Stimulated activated CD8-positive, alpha-beta memory T cell treated with anti-CD3 and anti-CD28 coated beads, Interleukin-4, amount 100 ng/mL, for 1 hour (primary cell): ENCODE measurements at places on chromosomes 5 and 9.

- no peak for DNase-seq
Measured at GRCh38 chr5:78509884-78510769, 138.4 kb downstream of the LHFPL2 start.

GRCh38 chr9:72534931-72535330 lies 13.5 kb downstream of the TMC1 start:
- no peak for DNase-seq

DNA sequence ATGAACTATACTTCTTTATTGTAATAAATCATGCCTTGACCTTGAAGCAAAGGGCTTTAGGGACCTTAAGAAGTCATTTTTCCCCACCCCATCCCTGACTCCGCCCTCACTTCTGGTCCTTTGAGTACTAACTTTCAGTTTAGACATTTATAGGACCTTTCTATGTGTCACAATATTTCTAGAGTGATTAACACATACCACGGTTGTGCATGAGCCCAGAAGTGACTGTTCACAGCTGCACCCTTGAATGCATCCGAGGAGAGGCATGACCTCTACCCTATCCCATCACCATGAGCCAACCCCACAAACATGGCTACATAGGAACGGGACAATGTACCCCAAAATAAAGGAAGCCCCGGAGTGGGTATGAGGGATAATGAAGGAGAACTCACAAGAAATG lies 160.3 kb downstream of the HSD17B3 start:
- DNase-seq: no peak

GRCh38 chr5:40575921-40576320 lies 103.8 kb upstream of the PTGER4 start:
- no peak for DNase-seq

GRCh38 chr5:36743891-36744772 lies 132.4 kb upstream of the NIPBL start:
- no peak for DNase-seq

GRCh38 chr9:96450613-96451528 lies 902 bp downstream of the HABP4 start:
- peak; percentile 18 for DNase-seq

GRCh38 chr5:62093976-62094375 lies 212.0 kb upstream of the KIF2A start:
- DNase-seq: no peak

- no peak for DNase-seq
Measured at GRCh38 chr5:72107131-72107900, at the start of gene MAP1B. TSS of gene MAP1B (plus strand) at chr5:72107475. CDS start at chr5:72107532, 57 bp downstream.

- no peak for DNase-seq
Measured at GRCh38 chr9:132795511-132796303, 82.4 kb downstream of the AK8 start.

DNA sequence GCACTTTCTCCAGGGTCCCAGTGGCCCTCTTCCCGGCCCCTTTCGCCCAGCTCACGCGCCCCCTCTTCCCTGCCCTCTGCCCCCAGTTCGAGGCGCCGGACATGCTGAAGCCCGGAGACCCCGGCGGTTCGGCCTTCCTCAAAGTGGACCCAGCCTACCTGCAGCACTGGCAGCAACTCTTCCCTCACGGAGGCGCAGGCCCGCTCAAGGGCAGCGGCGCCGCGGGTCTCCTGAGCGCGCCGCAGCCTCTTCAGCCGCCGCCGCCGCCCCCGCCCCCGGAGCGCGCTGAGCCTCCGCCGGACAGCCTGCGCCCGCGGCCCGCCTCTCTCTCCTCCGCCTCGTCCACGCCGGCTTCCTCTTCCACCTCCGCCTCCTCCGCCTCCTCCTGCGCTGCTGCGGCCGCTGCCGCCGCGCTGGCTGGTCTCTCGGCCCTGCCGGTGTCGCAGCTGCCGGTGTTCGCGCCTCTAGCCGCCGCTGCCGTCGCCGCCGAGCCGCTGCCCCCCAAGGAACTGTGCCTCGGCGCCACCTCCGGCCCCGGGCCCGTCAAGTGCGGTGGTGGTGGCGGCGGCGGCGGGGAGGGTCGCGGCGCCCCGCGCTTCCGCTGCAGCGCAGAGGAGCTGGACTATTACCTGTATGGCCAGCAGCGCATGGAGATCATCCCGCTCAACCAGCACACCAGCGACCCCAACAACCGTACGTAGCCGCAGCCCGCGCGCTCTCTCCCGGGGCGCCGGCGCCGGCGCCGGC lies 1.0 kb downstream of the PRDM6 start:
- no peak for DNase-seq
